Spinal cord (tissue), 10 donors: ENCODE measurements at places on chromosomes 3 and 15. TPM values are rescaled to one million over a fixed set of nuclear protein-coding genes. Genes with fewer than 3 reads are reported as not detected.

Gene GATA2
- total RNA-seq: 0.99 TPM

Gene CNTN6
- 9.6 TPM for total RNA-seq

Gene SMCO1
- not detected for total RNA-seq

Gene POLQ
- total RNA-seq: 2.8 TPM

Gene IL16
- 4.3 TPM for total RNA-seq

Gene SLC22A14
- 0.28 TPM for total RNA-seq

Gene POMGNT2
- total RNA-seq: 21.0 TPM

Gene CCR3
- not detected for total RNA-seq

Gene IL1RAP
- total RNA-seq: 15.4 TPM

Gene LRTM1
- not detected for total RNA-seq

Gene FAM240A
- not detected for total RNA-seq

Gene MYO5C
- total RNA-seq: 6.9 TPM

Gene TXNRD3
- 19.0 TPM for total RNA-seq

Gene CYB561D2
- 15.3 TPM for total RNA-seq

Gene MORC1
- total RNA-seq: 0.59 TPM

Gene MBNL1
- total RNA-seq: 121 TPM

Gene BTD
- 33.3 TPM for total RNA-seq

Gene KLHL18
- 21.2 TPM for total RNA-seq

Gene CLDN18
- 0.20 TPM for total RNA-seq

Gene CSNK1G1
- 33.1 TPM for total RNA-seq

Gene FAM98B
- 60.1 TPM for total RNA-seq

Gene U2SURP
- 108 TPM for total RNA-seq

Gene HHLA2
- total RNA-seq: 0.40 TPM

Gene IL17RB
- 8.4 TPM for total RNA-seq

Gene SLC6A1
- total RNA-seq: 228 TPM

Gene CHRM5
- total RNA-seq: 2.3 TPM

Gene SLC51B
- total RNA-seq: 0.44 TPM

Gene TLR9
- total RNA-seq: 0.11 TPM

Gene ACKR4
- total RNA-seq: 1.1 TPM

Gene ZCWPW2
- 2.1 TPM for total RNA-seq

Gene GOLGA8S
- total RNA-seq: 1.1 TPM

Gene ANKDD1A
- total RNA-seq: 10.8 TPM
